ENCODE measurements at places on chromosomes 12 and 14.
A peak's percentile ranks its signal among the peaks of the same experiment; 100 is the strongest.

GRCh38 chr12:124745465-124745890 is 118.2 kb downstream of the SCARB1 start:
- DNase-seq: no peak

DNA sequence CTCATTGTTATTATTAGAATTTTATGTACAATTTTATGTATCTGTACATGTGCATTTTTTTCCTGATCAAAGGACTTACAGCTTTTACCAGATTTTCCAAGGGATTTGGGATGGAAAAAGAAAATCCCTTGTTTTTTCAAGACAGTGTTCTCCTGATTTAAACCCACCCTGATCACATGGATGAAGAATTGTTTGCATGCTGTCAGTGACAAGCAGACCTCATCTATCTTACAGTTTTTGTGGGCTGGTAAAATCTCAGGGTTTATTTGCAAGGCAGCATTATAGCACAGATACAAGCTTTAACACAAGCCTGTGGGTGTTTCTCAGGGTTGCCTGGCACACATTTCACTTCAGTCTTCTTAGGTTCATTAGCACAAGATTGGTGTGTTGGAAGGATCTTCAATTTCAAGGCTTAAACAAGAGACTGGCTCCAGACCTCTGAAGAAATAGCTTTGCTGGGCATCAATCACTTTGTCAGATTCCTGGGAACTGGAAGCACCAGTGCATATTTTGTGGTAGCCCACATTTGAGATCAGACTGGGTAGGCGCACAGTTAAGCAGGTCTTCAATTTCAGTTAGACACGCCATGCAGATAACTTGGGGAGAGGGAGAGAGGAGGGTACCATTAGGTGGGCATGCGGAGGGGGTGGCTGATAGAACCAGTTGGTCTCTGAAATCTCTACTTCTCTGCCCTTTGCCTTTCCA is 118.0 kb downstream of the TBX5 start:
- DNase-seq: no peak

- no peak for DNase-seq
Observed at GRCh38 chr12:89765959-89766824, 57.6 kb upstream of the ATP2B1 start.

- DNase-seq: no peak
Observed at GRCh38 chr14:68856572-68856971, 63.7 kb upstream of the ZFP36L1 start.

DNA sequence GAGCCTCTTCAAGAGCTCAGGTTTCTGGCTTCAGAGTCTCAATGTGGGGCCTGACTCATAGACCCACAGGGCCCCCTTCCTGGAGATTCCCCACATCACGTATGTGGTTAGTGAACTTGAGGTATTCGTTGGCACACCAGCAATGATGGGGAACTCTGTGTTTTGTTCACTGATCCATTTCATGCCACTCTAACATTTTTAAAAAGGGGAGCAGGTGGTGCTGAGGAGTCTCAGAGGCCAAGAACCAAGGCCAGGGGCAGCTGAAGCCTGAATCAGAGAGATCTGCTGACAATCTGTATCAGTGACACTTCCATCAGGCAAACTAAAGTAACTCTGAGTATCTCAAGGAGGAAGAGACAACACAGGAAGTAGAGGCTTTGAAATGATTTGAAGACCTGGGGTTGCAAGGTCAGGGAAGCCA is 323.4 kb downstream of the VRK1 start:
- no peak for DNase-seq

DNA sequence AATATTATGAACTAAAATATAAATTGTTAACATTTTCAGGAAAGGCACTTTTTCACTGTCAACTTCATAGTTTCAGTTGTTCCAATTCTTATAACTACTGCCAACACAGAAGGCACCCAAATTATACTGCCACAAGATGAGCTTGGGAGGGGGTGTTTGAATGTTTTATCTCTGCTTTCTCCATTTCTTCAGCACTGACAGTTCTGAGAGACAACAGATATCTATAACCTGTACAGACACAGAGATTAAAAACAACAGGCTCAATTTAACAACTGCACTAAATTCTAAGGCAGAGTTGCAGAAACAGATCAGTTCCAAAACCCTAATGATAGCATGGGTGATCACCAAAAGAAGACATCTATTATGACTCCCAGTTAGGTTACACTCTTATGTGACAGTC is 12.8 kb downstream of the SCAF11 start:
- no peak for DNase-seq

DNA sequence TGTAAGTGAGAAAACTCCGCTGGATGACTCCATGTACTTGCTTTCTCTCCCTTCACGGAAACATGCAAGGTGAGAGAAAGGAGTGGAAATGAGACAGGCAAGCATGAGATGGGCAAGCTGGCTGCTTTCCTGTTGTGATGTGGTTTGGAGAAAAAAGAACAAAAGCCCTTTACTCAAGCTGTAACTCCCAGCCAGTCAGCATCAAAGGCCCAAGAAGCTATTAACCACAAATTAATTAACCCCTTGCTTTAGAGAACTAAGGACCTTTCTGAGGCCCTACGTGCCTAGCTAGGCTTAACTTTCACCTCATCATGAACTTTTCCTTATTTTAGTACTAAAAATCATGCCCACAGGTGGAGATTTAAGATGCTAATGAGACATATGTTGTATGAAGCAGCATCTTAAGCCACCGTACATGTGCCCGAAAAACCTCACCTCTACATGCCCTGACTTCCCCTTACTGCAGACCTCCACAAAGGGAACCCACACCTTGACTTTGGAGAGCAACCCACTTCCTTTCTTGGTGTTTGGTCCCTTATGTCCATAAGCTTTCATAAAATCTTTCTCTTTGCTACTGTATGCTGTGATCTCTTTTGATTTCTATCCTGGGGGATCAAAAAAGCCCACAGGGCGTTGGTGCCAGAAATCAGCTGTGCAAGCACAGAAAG is 87.0 kb downstream of the GALNT8 start:
- DNase-seq: no peak

DNA sequence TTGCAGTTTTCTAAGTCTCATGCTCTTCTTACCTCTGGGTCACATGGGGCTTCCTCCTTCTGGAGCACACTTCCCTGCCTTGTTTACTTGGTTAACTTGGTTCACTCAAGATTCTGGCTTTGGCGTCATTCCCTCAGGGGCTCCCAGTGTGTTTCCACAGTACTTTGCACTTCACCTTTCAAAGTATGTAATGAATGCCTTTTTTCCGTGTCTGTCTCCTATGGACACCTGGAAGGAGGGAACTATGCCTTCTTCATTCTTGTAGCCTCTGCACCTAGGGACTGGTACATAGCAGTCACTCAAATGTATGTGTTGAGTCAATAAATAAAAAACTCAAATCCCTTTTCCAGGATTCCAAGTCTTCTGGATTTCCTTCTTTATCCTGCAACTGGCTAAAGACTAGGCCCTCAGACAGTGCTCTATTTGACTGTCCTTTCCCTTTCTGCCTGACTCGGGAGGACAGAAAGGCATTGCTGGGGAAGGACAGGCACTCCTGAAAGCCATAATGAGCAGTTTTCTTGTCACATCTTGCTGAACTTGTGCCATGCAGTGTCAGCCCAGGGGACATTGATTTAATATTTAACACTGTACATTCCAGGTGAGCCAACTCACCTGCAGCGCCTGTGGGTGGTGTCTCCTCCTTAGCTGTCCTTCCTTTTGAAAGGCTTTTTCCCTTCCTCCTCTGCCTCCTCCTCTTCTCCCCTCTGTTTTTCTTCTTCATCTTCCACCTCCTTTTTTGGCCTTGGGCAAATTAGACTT is 12.8 kb downstream of the MYRFL start:
- no peak for DNase-seq

GRCh38 chr14:81330619-81331122 is 69.5 kb downstream of the STON2 start:
- no peak for DNase-seq

GRCh38 chr14:64828071-64828470 is 51.6 kb downstream of the SPTB start:
- DNase-seq: no peak

DNA sequence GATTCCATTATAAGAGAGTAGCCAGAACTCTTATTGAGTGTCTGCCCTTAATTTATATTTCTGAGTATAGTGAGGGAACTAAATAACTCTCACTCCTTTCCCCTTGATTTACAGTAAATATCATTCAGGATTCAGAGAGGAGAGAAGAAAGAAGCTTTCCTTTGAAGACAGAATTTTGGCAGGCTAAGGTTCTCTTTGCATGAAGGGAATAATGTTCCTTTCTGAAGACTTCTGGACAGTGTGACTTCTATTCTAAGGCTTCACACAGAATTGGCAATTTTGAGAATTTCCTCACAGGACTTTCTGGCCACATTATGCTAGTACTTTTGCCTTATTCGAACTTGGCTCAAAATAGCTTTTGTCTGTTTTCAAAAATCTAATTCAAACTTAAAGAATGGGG is 352.2 kb upstream of the FBXO33 start:
- DNase-seq: no peak

- DNase-seq: peak; percentile 77
Observed at GRCh38 chr12:3896801-3897351, 23.7 kb upstream of the PARP11 start.

DNA sequence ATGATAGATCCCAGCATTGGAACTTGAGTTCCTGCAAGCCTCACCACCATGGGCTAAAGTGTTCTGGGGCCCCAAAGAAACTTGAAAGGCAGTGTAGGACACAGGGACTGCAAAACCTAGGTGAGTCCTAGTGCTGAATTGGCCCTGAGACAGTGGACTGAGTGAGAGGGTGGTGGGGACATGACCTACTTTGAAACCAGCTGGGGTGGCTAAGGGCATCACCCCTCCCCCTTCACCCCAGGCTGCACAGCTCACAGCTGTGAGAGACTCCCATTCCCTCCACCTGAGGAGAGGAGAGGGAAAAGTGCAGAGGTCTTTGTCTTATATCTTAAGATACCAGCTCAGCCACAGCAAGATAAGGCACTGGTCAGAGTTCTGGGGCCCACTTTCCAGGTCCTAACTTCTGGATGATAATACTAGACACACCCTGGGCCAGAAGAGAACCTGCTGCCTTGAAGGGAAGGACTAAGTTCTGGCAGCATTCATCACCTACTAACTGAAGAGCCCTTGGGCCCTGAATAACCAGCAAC is 62.5 kb downstream of the MAPKAPK5 start:
- no peak for DNase-seq

- no peak for DNase-seq
Observed at GRCh38 chr14:81235096-81235495, 14.3 kb upstream of the GTF2A1 start.

DNA sequence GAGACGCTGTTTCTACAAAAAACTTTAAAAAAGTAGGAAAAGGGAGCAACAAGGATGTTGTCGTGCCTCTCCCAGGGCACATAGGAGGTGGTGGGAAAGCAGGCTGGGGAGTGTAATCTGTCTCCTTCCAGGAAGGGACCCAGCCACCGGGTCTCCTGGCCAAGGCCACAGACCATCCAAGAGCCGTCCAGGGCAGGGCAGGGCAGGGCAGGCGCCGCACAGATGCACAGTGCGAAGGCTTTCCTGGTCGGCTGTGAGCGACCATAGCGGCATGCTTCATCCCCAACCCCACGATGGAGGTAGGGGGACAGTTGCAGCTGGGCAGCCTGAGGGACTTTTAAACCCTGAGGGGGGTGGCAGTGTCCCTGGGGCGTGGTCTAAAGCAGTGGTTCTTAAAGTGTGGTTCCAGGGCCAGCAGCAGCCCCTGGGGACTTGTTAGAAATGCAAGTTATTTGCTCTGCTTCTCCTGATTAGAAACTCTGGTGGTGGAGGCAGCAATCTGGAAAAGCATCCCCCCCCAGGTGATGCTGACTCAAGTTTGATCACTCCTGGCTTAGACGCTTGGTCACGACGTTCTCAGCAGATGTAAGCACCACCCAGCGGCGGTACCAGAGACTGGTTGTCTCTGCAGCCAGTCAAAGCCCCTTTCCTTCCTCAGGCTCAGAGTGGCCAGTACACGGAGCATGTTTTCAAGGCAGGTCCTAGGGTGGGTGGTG is 197.4 kb upstream of the PRMT8 start:
- DNase-seq: no peak

DNA sequence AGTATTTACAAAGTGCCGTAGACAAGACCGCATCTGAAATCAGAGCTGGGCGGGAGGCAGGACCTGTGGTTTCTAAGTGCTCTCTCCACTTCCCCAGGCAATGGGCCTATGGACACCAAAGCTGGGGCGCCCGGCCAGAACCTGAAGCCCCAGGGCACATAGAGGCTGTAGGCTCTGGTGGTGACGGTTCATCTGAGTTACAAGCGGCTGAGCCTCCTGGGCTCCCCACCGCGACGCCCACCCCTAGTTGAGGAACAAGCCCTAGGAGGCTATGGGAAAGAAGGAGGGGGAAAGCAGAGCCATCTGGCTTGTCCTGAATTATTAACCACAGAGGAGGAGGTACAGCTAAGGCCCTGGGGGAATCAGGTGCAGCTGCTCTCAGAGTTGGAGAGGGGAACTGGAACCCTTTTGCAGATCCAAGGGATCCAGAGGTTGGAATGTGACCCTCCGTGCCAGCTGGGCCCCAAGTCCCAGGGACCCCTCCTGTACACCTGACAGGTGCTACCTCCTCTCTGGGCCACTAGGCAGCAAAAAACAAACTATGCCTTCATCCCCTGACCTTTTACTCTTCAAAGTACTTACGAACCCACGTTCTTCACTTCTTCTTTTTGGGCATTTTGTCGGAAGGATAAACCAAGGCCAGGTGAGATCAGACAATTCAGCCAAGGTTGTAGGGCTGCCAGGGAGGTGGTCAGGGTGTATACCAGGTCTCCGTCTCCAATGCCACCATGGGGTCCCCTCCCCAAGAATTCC is 77.2 kb downstream of the ARL6IP4 start:
- no peak for DNase-seq

DNA sequence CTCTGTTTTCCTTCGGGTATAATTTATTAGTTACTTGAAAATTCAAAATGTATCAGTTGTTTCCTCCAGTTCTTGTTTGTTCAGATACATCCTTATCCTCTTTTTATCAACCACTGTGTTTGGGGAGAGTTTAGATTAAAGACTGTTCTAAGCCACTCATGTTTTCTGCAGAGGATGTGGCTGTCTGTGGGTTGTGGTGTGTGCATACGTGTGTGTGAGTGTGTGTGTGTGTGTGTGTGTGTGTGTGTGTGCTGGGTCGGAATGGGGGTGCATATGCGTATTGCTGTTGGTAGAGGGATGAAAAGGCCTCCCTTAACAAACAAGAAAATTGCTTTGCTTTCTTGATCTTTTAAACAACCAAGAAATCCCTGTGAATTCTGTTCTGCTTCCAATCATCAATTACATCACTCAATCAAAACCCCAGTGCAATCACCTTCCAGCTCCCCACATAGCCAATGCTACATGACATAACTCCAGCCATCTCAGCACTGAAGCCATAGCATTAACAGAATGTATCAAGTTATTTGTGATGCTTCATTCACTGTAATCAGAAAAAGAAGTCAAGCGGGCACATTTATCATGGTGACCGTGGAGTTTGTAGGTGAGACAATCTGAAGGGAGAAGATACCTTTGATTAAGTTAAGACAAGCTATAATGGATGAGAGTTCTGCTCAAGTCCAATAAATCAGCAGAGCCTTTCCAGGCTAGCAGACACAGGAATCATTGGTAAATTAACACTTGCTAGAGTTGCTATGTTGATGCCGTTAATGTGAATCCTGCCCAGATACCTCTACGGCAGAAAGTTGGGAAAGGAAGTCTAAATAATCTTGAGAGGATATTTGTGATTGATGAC is 131.9 kb downstream of the RMST start:
- DNase-seq: no peak

Data from SK-N-MC (cell line).